Lung (tissue), 17 donors: ENCODE measurements at places on chromosomes 7 and 10. TPM values are rescaled to one million over a fixed set of nuclear protein-coding genes. Genes with fewer than 3 reads are reported as not detected.

Gene ANXA7
- total RNA-seq = 134 TPM

- no peak overlapping the region for H3K27ac ChIP-seq
- H3K36me3 ChIP-seq = no peaks in the 10 kb centered on the region
- no peak overlapping the region for H3K4me3 ChIP-seq
- DNase-seq = no peak
These were observed 1009.0 kb downstream of the LRMDA start for GRCh38 chr10:76440426-76440825.

DNA sequence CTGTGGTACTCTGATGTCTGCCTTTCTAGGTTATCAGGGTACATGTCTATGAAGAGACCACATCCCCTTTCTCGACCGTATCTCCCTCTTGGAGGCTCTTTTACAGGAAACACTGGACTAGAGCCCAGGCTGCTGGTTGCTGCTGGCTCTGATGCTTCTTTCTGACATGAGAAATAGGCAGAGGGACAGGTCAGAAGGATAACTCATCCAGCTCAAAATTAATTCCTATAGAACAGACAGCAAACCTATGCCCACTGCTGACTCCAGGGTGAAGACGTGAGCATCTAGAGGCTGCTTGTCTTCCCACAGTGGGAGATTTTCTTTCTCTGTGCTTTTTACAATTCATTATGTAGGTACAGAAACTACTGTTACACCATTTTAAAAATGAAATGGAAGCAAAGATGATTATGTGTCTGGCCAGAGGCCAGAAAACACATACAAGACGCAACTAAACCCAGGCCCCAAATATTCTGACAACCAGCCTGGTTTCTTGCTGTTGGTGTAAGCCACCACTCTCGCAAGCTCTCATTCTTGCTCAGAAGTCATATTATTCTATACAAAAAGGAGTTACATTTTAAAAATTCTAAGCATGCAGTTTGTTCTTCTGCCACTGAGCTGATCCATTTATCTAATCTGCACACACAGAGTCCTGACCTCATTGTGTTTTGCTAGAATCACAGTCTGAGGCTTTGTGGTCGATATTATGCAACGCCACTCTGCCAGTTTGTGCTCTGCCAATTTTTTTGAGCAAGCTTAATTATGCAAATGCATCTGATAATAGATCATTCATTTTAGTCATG is 424.3 kb downstream of the KIF20B start:
- H3K27ac ChIP-seq = no peak overlapping the region
- peaks cover 24% of the 10 kb centered on the region for H3K4me1 ChIP-seq
- DNase-seq = peak; percentile 62
- H3K36me3 ChIP-seq = no peaks in the 10 kb centered on the region
- no peaks in the 10 kb centered on the region for H3K27me3 ChIP-seq

Gene ZPBP
- 0.85 TPM for total RNA-seq

Gene ELFN1
- total RNA-seq = 1.1 TPM
